ENCODE measurements at places on chromosomes 4 and X.

- no peak for DNase-seq
These were observed 17.3 kb downstream of the TBC1D14 start for GRCh38 chr4:6926681-6927478.

- no peak for DNase-seq
These were observed 28.2 kb downstream of the ARSJ start for GRCh38 chr4:113951263-113951662.

DNA sequence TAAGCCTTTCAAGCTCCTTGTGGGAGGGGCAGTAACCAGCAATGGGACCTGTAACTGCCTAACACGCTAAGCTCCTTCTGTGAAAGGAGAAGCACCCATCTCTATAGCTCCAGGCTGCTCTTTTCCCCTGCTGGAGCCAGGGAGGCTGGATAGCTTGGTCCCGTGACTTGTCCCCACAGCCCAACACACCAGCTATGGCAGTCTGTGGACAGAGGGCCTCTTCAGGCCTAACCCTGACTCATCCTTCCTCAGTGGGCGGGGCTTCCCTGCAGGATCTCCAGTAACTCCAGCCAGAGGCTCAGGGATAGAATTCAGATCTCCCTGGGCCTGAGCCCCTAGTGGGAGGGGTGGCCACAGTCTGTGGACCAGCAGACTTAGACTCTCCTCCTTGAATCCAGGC, 1290.1 kb downstream of the PCDH7 start:
- no peak for DNase-seq

DNA sequence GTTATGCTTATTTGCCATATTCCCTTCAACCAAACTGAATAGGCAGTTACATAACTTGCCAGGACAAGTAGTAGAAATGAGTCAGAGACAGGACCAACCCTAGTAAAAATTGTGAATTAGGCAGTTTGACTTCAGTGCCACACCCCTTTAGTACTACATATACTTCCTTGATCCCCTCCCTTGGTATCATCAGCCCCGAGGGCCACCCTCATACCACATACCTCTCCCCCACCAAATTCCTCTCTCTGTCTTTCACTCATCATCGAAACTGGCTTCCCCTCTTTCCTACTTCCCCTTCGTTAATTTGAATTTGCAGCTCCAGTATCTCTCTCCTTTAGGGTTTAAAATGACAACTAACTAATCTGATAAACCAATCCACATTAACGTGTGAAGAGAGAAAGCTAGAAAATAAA, 7.9 kb upstream of the PTPN13 start:
- DNase-seq: no peak
